ENCODE measurements at places on chromosomes 3 and 15. TPM values are rescaled to one million over a fixed set of nuclear protein-coding genes. Genes with fewer than 3 reads are reported as not detected.

- DNase-seq: no peak
Measured at GRCh38 chr3:31250116-31250777, 282.5 kb upstream of the STT3B start.

DNA sequence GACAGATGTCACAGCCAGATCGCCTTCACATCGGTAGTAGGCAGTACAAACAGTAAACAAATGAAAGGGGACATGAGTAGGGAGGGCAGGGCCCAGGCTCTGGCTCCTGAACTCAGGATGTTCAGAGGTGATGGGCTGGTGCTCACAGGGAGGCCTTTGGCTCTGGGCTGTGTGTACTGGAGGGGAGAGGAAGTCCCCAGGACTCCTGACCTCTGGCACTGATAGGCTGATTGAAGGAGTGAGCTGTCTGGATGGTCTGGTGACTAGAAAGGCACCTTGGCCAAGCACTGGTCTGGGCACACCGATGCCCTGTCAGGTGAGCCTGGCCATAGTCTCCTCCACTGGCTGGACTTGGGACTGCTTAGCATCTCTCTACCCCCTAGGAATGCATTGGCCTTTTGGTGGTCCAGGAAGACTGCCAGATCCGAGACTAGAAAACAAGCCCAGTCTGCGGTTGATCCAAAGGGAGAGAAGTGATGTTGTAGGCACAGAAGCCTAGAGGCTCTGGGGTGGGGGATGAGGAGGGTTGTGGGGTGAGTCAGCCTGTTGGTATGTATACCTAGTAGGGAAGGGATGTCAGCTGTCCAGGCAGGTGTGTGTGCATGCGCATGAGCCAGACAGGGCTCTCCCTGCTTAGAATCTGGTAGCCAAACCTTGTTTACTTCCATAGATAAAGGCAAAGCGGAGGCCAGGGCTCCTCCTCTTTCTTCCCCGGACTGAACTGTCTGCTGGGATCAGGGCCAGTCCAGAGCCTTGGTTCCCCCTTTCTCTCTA lies 1.9 kb downstream of the SPINT1 start:
- DNase-seq: no peak

GRCh38 chr15:28123408-28124023 lies 24.4 kb upstream of the OCA2 start:
- DNase-seq: peak; percentile 75

The GPR149 gene
- total RNA-seq: not detected

The AGBL1 gene
- total RNA-seq: not detected
